H1 (cell line): ENCODE measurements at places on chromosomes 16 and 17.
A peak's percentile ranks its signal among the peaks of the same experiment; 100 is the strongest.

GRCh38 chr16:47310792-47311211 is 150.1 kb downstream of the ITFG1 start:
- no peak for DNase-seq

DNA sequence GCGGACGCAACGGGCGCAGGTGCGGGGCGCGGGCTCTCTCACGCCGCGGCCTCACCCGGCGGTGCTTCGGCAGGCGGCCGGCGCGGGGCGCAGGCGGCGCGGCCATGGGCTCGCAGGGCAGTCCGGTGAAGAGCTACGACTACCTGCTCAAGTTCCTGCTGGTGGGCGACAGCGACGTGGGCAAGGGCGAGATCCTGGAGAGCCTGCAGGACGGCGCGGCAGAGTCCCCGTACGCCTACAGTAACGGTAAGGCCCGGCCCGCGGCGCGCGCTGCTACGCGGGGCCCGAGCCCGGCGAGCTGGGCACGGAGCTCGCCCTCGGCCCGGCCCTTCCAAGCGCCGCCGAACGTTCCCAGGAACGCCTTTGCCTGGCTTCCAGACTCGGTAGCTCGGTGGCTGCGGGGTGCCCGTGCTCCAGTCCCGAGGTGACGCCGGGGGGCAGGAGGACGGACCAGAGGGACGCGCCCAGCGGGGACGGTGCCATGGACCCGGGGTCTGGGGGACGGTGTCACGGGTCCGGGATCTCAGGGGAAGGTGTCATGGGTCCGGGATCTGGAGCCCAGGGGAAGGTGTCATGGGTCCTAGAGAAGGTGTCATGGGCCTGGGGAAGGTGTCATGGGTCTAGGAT is 435 bp downstream of the RAB40C start:
- DNase-seq, result no peak

GRCh38 chr17:51813784-51814174 is 344.7 kb downstream of the CA10 start:
- DNase-seq, result no peak

GRCh38 chr16:67883872-67884261 is 818 bp upstream of the NRN1L start:
- DNase-seq, result peak; percentile 90

- no peak for DNase-seq
These were observed 47.2 kb downstream of the DNAH9 start for GRCh38 chr17:11645426-11645825.

- no peak for DNase-seq
These were observed 1.1 kb upstream of the SPEM3 start for GRCh38 chr17:7427549-7427948.

- DNase-seq, result no peak
These were observed 1409.2 kb upstream of the GOT2 start for GRCh38 chr16:60143348-60143705.

GRCh38 chr17:38777641-38778250 is 21.6 kb downstream of the PIP4K2B start:
- no peak for DNase-seq

- no peak for DNase-seq
These were observed 12.0 kb downstream of the USP36 start for GRCh38 chr17:78828470-78829185.

- no peak for DNase-seq
These were observed 4.0 kb downstream of the MAP2K6 start for GRCh38 chr17:69418535-69418934.

DNA sequence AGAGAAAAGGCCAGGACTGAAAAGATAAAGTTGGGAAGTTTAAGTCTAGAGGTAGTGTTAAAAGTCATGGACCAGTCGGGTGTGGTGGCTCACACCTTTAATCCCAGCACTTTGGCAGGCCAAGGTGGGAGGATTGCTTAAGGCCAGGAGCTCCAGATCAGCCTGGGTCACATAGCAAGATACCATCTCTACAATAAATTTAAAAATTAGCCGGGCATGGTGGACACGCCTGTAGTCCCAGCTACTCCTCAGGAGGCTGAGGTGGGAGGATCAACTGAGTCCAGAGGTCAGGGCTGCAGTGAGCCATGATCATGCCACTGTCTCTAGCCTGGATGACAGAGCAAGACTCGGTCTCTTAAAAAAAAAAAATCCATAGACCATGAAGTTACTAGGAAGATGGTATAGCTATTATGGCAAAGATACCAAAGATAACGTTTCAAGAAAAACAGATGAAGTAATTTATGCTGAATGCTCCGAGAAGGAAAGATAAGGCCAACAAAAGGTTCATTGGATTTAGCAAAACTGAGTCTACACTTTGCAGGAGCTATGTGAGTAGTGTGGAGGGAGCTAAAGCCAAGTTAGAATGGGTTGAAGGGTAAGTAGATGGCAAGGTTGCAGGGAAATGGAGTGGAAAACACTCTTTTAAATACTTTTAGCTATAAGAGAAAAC is 11.7 kb downstream of the TRIM37 start:
- no peak for DNase-seq

DNA sequence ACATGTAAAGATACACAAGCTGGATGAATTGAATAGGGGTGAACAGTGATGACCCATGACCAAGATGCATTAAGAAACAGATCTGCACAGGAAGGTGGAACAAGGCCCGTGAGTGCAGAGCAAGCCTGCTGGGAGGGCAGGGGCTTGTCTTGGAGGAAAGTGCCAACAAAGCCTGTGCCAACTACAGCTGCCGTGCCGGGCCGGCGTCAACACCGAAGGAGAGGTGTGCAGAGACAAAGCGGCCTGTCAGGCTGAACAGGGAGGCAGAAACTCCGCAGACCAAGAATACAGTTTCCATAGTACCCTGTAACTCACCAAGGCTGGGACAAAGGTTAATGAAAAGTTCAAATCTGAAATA is 46.7 kb downstream of the ANKRD11 start:
- DNase-seq, result no peak

- no peak for DNase-seq
These were observed 10.1 kb upstream of the SLC25A39 start for GRCh38 chr17:44334727-44335126.

DNA sequence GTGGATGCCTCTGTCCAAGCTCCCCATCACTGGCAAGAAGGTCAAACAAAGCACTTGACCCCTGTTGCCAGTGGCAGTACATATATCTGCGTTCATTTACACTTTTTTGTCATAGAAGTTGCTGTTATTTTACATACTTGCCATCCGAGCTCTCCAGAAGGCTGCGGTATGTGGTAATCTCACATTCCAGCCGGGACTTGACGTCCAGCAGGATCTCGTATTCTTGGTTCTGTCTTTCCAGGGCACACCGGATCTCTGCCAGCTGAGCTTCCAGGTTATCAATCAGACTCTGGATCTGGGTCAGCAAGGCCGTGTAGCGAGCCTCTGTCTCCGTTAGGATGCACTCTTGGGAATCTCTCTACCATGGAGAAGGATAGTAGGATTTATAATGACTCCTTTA is 6.6 kb downstream of the KRT39 start:
- DNase-seq, result no peak

GRCh38 chr16:60077861-60078260 is 1343.7 kb upstream of the GOT2 start:
- no peak for DNase-seq

GRCh38 chr17:70091696-70092095 is 16.7 kb downstream of the KCNJ16 start:
- no peak for DNase-seq

GRCh38 chr16:3771513-3771912 is 54.2 kb upstream of the TRAP1 start:
- DNase-seq, result no peak

GRCh38 chr17:40550608-40551007 is 14.7 kb downstream of the CCR7 start:
- DNase-seq, result no peak

DNA sequence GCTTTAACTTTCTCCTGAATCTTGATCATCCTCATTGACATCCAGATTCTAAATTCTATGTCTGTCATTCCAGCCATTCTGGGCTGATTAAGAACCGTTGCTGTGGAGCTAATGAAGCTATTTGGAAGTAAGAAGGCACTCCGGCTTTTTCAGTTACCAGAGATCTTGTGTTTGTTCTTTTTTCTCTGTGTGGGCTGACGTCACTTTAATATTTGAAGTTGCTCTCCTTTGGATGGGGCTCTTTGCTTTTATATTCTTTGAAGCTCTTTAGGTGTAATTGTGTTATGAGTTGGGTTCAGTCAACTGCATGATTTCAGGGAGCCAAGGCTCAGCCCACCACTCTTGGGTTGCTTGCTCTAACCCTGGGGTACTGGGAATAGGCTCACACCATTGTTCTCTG is 460.6 kb downstream of the CDH8 start:
- DNase-seq, result no peak

DNA sequence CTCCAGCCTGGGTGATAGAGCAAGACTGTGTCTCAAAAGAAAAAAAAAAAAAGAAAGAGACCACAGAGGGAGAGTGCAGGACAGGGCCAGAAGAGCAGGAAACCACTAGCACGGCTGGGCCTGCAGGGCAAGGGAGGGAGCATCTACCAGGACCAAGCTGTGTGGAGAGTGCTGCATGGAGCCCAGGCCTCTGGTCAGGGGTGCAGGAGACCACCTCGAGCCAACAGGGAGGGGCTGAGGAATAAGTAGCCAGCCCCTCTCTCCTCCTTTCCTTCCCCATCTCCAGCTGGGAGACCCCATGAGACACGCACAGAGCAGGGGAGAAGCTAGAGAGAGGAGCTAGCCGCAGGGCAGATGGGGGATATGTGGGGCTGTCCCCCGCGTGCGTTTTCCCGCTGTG is 67.0 kb upstream of the DNAH17 start:
- no peak for DNase-seq

DNA sequence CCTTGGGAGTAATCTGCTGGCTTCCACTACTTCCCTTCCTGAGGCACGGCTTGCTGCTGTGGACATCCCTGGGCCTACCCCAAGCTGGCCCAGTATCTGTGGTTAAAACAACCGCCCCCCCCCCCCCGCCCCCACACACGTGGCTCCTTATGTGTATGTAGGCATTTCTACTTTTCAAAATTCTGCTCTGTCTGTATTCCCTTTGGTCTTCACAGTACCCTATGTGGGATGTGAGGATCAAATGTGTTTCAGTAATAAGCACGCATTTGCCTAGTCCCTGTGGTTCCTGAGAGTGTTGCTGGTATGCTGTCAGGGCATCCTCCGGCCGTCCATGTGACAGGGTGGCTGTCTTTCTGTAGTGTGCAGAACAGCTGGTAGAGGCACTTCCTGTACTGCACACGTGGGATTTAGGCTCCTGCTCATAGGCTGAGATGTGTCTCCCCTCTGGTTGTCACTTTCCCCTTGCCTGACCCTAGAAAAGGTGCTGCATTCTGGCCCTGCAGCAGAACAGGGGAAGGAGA is 2.2 kb downstream of the NT5M start:
- no peak for DNase-seq

DNA sequence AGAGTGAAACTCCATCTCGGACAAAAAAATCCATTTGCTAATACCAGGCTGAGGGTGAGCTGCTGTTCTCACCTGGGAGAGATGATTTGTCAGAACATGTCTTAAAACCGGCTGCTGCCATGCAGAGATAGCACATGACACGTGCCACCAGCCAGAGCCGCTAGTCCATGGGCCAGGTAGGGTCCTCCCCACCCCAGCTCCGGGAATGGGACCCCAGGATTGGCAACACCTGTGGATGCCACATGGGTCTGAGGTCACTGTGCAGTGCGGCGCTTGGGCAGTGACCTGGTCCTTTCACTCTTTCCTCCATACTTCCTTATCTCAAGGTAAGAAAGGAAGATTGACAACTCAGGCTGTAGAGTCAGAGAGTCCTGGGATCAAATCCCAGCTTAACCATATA is 393.3 kb upstream of the TNRC6C start:
- DNase-seq, result no peak

- no peak for DNase-seq
These were observed 168.5 kb downstream of the XYLT1 start for GRCh38 chr16:17302214-17302613.

GRCh38 chr17:73856556-73856955 is 212.3 kb upstream of the SDK2 start:
- DNase-seq, result no peak

DNA sequence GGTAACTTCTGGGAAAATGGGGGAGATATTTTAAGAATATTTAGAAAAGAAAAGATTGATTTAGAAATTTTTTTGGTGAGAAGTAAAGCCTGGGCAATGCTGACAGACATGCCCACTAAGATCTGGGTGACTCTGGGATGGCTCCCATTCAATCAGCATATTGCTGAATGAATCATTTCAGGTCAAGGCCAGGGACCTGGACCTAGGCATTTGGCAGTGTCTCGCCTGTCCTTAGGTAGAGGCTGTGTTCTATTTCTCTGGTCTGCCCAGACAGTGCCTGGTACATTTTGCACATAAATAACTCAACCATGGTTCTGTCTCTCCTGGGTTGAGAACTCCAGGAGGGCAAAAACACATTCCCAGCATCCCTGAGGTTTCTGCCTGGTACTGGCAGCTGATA is 39.9 kb downstream of the SMPD3 start:
- DNase-seq, result no peak

DNA sequence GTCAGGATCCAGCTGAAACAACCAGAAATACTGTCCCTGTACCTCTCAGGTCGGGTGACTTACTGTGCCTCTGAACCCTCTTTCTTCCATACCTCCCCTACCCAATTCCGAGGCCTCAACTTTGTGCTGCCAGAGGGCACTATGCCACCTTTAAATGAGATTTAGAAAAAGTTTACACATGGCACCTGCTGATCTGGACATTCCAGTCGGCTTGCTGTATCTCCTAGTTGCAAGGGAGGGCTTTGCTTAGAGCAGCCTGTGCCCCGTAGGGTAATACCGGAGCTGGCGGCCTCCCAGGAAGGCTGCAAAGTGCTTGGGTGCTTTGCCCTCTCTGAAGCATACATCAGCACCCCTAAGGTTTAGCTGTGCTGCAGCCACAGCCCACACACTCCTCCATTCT is 306.0 kb upstream of the RBFOX1 start:
- DNase-seq, result no peak

DNA sequence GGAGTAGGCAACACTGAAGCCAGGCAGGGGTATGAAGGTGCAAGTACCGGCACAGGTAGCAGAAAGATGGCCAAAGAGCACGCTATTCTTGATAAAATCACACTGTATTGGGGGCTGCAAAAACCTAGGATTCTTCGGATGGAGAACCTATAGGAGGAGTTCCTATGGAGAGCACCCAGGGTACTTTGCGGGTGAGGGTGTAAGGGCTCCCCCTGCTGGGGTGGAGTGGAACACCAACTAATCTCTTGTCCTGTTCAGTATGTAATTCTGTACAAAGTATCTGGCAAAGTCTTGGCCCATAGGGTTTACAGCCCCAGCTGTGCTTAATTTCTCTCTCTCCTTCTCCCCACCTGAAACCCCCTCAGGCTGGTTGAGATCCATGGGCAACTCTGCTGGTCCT is 393.1 kb upstream of the ASIC2 start:
- DNase-seq, result peak; percentile 19

GRCh38 chr17:3826191-3826590 is 19.9 kb downstream of the NCBP3 start:
- DNase-seq, result no peak

GRCh38 chr17:81590121-81590520 is 38.0 kb upstream of the FAAP100 start:
- no peak for DNase-seq
